Activated CD4-positive, CD25-positive, alpha-beta regulatory T cell treated with anti-CD3 and anti-CD28 coated beads, Interleukin-2, amount 50 U/mL, for 16 hours (primary cell): ENCODE measurements at places on chromosomes 5 and 9.

DNA sequence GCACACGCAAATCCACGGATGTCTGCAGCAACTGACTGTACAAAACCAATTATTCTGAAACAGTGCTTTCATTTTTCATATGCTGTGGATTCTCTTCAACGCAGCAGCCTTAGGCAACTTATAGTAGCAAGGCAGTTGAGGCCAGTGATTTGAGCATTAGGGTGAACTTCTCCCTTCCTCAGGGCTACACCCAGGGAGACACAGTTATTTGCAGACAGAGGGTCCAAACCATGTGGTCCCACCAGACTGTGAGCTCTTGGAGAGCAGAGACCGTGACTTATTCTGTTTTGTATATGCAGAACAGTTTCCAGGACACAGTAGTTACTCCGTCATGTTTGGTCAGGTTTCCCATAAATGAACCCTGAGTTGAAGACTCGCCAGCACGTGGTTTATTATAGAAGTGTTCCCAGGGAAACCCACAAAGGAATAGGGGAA lies 19.0 kb upstream of the WHRN start:
- no peak for DNase-seq

GRCh38 chr5:33675958-33676464 lies 215.8 kb downstream of the ADAMTS12 start:
- no peak for DNase-seq

GRCh38 chr5:90408571-90409317 lies 812 bp downstream of the CETN3 start:
- no peak for DNase-seq

DNA sequence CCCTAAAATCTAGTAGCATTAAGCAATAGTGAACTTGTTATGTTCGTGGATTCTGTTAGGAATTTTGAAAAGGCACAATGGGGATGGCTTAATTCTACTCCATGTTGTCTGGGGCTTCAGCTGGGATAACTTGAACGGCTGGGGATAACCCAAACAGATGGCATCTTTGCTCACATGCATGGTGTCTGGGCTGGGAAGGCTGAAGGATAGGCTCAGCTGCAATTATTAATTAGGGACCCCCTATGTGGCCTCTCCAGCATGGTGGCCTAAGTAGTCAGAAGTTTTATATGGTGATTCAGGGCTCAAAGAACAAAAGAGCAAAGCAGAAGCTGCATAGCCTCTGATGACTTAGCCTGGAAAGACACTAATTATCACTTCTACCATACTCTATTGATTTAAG lies 551.1 kb downstream of the PSAT1 start:
- DNase-seq = no peak

DNA sequence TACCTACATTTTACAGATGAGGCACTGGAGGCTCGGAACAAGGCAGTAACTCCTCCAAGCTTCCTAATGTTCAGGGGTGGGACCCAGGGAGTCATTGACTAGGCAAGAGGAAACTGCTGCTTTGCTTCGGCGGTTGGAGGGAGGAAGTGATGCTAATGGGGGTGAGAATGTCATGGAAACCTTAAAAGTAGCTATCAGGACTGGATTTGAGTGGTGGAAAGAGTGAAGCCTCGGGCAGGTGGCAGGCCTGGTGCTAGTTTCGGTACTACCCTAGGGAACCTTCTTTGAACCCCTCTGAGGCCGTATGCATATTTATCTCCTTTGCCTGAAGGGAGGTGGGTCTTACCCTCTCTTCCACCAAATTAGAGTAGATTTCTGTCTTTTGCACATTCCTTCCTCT lies 1.6 kb downstream of the BSPRY start:
- no peak for DNase-seq

DNA sequence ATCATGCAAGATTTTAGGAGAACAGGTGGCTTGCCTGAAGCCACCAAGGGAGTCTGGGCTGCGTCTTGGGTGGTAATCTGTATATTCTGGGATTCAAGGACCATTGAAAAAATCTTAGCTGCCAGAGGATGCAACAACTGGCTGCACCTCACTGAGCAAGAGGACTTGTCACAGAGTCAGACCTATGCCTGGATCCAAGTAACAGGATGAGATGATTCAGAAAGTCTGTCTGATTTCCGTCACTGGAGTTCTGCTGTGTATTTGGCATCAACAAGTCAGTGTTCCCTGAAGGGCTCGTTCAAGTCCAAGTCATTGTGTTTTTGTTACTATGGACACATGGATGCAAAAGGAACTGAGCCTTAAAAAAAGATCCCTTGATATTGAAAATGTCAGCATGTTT lies 37.8 kb upstream of the CARTPT start:
- DNase-seq = no peak

DNA sequence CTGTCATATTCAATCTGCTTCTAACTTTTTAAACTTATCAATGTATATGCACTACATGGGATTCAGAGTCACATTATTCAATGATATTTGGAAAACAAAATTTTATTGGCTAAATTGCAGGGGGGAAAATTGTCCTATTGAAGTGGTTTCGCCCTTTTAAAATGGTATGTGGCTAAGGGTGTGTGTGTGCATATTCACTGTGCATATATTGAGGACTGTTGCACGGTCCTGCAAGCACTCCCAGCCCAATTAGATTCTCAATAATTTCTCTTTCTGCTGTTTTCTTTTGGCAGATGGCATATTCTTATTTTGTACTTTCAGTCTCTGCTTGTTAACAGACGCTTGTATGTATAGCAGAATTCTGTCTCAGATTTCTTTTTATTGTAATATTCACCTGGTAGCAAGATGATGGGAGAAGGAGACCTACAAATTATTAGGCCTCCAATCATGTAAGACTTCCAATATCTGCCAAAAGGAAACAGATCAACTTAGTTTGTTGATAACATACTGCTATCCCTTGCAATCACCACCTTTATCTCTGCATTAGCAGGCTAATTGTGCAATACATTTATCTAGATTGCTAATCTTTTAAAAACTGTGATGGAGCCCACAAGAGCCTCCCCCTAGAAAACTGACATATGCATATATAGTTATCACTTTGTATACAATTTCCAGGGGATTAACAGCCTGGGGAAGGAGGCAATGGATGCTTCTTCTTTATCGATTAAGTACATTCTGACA lies 411.5 kb downstream of the PLK2 start:
- DNase-seq = no peak

DNA sequence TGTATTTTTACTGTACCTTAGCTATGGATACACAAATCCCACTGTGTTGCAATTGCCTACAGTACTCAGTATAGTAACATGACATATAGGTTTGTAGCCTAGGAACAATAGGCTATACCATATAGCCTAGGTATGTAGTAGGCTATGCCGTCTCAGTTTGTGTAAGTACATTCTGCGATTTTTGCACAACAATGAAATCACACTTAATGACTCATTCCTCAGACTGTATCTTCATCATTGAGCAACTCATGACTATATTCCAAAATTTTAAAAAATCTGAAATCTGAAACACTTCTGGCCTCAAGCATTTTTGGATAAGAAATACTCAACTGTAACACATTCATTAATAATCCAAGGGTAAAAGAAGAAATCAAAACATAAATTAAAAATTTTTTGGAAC lies 666.8 kb upstream of the GRAMD2B start:
- no peak for DNase-seq

DNA sequence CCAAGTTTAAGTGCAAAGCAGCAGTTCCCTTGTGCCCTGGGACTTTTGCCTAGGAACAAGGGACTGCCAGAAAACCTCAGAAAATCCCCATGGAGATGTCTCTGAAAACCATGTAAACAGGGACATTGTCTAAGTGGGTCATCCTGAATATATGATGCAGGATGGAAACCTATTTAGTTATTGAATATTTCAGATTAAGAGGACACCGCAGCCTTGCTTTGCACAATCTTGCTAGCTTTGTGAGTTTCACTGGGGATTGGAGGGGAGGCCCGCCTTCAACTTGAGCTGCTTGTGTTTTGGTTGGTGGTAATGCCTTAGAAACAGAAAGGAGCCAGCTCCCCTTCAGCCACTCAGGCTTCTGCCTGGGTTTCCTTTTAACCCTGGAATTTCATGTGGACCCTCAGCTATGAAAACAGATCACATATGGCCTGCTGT lies 112.8 kb downstream of the C9orf152 start:
- no peak for DNase-seq

DNA sequence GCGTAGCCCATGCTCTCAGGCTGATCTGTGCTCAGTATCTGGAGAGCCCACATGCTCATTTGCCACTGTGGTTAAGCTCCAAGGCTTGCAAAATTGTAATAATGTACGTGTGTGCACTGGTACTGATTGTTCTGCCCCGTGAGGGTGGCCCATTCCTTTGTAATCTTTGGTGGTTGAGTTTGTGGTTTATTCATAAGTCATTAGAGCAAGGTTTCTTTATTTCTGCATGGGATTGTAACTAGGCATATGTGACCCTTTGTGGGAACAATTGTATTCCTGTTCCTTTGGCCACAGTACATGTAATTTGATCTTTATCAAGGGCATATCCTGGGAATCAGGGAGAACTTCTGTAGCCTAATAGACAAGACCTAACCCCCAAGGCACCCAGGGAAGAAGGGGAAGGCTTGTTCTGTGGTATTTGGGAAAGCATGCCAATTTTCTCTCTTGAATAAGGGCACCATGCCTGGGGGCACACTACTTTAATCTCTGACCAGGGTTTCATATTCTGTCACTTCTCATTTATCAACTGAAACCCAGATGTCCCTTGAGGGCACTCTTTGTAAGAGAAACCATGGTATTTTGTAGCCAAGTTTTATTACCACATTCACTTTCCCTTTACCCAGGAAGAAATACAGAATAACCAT lies 74.6 kb downstream of the NPR3 start:
- no peak for DNase-seq

DNA sequence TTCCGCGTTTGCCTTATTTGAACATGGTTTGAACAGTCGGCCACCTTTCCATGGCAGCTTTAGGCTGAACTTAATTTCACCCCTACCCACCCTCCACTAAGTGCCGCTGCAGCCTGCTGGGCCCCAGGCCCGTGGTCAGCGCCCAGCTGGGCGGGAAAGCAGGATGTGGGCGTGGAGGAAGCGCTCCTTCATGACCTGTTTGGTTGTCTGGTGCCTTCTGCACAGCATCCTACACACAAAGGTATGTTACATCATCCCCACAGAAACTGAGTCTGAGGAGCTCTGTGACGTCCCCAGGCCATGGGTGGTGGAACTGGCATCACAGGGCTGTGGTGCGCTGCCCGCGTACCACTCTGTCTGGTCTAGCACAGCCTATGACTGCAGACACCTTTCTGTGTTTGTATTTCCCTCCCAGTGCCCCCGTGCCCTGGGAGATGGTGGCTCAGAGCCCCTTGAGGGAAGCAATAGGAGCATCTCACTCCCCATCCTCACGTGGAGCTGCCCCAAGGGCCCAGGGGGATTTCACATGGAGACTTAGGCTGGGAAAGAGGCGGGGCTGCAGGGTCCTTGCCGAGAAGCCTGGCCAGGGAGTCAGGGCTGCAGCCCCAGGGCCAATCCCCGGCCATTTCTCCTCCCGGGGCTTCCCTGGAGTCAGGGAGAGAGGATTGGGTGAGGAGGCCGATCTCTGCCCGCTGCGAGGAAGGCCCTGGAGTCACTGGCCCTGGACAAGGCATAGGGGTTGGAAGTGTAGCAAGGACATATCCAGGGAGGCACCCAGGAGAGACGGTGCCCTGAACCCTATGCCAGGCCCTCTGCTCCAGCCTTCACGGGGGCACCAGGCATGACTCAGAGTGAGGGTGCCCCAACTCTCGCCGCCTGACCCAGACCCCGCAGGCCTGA lies 37.5 kb upstream of the SUSD3 start:
- no peak for DNase-seq

DNA sequence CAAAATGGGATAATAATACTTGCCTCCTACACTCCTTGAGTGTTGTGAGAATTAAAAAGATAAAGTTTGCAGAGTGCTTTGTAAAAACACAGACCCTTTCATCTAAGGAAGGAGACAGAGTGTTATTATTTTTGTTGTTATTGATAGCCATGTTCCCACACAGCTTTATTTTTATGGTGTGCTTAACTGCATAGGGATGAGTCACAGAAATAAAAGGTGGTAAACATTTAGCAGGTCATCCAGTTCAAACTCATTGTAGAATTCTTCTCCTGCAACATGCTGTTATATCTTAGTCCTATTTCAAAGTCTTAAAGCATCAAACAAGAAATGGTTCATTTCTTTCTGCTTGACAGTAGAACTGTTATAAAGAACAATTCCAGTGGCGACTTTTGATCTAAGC lies 367.5 kb upstream of the ACTBL2 start:
- no peak for DNase-seq

- no peak for DNase-seq
These were observed 12.8 kb downstream of the LRRC8A start for GRCh38 chr9:128894764-128895163.

DNA sequence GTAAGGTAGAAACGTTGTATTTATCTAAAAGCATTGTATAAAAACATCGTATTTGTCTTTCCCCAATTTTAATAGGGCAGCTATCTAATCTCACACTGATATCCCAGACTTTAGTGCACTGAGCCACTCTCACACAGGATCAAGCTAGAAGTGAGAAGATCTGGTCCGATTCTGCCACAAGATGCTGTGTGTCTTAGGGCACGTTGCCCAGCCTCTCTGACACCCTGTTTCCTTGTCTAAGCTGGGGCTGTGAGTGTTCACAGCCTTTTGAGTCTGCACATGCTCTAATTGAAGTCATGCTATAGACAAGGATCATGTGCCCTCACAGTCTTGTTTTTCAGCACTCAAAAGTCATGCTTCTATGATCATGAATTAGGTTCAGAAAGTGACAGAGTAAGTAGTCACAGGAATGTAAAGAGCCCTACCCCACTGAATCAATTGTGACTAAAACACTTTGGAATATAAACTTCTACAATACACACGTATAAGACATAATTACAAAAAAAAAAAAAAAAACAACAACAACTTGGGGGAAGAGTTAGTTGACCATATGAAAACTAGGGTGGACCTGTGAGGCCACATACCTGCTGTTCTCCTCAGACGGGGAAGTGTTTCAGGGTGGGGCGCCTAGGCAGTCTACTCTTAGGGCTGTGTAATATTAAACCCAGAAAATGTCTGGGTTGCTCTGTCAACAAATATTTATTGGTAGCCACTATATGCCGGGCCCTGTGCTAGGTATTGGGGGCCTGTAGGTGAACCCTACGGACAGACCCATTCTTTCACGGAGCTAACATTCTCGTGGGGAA lies 893 bp upstream of the ABLIM3 start:
- no peak for DNase-seq

DNA sequence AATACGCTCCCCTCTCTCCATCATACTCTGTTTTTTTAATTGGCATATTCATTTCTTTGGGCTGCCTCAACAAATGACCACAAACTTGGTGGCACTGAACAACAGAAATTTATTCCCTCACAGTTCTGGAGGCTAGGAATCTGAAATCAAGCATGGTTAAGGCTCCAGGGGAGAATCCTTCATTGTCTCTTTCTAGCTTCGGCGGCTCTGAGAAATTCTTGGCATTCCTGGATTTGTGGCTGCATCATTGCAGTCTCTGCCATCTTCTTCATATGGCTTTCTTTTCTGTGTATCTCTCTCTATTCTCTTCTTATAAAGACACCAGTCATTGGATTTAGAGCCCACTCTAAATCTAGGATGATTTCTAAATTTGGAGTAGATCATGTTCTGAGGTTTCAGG lies 10.9 kb upstream of the SLC24A2 start:
- no peak for DNase-seq

DNA sequence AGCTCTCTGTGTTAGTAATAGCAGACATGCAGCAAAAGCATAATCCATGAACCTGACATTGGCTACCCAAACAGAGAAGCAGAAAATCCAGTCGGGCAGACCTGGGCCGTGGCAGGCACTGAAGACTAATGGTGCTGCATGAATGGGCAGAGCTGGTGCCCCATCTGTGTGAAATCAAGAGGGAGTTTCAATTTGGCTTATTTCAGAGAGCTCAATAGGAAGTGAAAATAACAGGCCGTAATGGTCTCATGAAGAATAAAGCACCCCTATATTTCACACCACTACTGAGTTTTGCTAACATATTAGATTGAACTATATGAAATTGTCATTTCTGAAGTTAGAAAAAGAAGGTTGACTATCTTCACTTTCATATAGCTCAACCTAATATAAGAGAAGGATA lies 149.7 kb downstream of the ENC1 start:
- DNase-seq = no peak
